ENCODE measurements at places on chromosomes 6 and 20.
A peak's percentile ranks its signal among the peaks of the same experiment; 100 is the strongest.

GRCh38 chr6:75463908-75464307 lies 29.7 kb downstream of the FILIP1 start:
- DNase-seq = no peak

GRCh38 chr20:37969949-37970855 lies 63.1 kb downstream of the TTI1 start:
- DNase-seq = no peak

- DNase-seq = no peak
These were observed 16.9 kb upstream of the PBOV1 start for GRCh38 chr6:138235205-138235604.

DNA sequence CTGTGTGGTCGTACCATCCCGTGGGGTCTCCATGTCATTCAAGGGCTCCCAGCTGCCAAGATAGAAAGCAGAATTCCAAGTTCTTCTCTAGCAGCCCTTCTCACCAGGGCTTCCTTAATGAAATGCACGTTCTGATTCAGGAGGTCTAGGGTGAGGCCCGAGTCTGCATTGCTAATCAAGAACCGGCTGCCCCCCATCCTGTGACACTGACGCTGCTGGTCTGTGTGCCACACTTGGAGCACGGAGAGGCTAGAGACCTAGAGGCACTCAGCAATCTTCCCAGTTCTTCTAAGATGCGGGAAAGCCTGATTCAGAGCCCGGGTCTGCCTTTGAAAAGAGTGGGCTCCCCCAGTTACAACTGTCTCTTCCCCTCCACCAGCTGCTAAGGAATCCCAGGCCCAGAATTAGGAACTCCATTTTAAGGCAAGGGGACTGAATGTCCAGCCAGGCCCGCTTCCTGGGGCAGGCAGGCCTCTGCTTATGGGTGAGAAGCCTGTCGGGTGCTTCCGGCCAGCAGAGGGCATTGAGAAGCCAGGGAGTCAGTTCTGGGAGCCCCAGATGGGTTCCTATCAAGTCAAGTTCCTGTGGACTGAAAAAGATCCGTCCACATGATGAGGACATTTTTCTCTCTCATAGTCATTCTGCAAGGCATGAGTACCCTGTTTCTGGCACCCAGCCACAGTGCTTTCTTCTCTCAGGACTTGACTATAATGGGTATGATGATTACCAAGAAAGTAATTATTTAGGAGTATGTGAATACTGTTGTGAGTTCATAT lies 69.8 kb upstream of the RIN2 start:
- peak; percentile 26 for DNase-seq

DNA sequence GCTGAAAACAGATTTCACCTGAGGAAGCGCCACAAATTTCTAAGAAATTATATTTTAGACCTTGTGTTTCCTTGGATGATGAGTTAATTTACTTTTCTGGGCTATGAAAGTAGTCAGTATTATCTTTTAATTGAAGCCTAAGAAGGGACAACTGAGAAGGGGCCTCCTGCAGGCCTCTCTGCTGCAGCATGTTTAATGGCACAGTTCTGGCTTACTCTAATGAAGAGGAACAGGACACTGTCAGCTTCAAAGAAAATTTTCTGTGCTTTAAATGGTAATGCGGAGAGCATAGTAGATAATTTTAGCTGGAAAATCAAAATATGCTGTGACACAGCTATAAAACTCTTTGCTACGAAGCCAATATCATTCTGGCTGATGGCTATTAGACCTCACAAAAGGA lies 167.4 kb downstream of the HDGFL1 start:
- DNase-seq = no peak

GRCh38 chr6:77972334-77972733 lies 319.5 kb downstream of the MEI4 start:
- DNase-seq = no peak

GRCh38 chr6:21166754-21167153 lies 426.8 kb upstream of the SOX4 start:
- DNase-seq = no peak

DNA sequence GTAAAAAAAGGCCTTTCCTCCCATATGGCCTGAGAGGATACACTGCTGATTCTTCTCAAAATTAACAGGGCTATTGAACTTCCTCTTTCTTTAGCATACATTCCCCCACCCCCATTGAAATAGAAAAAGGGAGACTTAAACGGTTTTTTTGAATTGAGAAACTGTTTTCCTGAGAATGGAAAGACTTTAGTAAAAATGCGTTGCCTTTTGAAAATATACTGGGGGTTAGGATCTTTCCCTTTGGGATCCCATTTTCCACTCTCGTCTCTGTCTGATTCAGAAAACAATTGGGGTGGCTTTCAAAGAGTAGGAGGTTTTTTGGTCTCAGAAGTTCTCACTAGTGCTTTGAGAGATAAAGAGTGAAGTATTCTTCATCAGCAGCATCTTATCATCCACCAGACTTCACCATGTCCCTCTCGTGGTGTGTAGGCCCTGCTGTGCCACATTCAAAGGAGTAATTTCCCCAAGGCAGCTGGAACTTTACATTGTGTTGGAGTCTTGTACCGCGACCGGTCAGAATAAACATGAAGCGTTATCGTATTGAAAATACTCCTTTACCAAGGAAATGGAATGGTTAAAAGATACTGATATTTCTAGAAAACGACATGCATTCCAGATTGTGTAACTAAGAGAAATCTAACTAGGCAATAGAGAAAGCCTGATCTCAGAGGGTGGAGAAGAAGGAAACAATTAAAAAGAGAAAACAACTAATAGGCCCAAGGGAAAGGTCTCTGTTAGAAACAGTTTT lies 10.6 kb downstream of the MYB start:
- DNase-seq = no peak

Data from anterior cingulate cortex (tissue), 58 donors.